Mucosa of gallbladder (tissue), 1 donor: ENCODE measurements at places on chromosomes 3 and 15. TPM values are rescaled to one million over a fixed set of nuclear protein-coding genes. Genes with fewer than 3 reads are reported as not detected.

GRCh38 chr3:101817992-101818391, 31.3 kb upstream of the NFKBIZ start:
- DNase-seq, result no peak

DNA sequence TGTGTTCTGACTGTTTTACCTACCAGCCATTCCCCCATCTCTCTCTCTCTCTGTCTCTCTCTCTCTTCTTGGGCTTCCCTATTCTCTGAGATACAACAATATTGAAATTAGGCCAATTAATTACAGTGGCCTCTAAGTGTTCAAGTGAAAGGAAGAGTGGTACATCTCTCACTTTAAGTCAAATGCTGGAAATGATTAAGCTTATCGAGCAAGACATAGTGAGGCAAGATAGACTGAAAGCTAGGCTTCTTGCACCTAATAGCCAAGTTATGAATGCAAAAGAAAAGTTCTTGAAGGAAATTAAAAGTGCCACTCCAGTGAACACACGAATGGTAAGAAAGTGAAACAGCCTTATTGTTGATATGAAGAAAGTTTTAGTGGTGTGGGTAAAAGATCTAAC, 21.3 kb downstream of the SNRK start:
- no peak for DNase-seq

DNA sequence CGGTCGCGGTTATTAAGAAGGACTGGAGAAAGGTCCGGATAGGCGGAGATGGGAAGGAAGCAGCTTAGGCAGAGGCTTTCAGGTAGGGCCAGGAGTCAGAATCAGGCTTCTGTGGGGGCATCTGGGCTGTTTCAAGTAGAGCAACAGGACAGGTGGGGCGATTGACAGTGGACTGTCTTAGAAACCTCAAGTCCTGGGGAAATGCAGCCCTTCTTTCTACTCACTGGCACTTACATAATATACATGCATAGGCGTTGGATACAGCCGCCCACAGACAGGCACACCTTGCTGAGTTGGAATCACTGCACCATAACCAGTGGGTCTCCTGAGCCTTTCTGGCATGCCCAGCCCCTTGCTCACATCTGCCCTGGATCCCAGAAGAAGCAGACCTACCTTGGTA, 730 bp downstream of the MYD88 start:
- DNase-seq, result no peak

GRCh38 chr3:56590814-56591213, 33.8 kb downstream of the CCDC66 start:
- DNase-seq, result no peak

DNA sequence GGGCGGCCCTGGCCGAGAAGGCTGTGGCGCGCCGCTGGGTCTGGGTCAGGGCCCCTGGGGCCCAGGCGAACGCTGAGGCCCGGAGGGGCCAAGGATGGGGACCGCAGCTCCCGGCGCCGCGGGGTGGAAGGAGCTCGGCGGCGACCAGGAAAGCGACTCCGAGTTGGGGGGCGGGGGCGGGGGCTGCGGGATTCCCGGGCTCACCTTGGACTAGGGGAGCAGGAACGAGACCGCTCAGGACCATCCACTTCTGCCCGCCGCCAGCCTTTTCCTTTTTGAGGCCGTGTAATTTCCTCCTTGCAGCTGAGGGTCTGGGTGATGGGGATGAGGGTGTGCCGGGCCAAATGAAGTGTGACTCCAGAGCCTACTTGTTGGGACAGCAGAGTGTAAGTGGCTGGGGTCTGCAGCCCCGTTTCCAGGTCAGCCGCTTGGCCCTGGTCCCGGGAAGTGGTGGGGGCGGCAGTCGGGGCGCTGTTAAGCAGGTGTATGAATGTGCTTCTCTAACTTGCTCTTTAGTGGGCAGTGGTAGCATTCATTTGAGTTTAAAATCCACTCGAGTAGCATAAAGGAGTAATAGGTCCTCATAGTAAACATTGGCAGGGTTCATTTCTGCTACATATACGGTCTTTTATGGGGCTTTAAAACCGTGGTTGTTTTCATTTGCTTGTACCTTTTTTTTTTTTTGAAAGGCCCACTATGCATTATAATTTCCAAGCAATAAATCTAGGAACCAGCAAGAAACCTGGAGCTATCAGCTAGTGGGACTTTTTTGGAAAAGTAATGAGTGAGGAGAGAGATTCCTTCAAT, 717 bp downstream of the PXK start:
- no peak for DNase-seq

Gene SLC9C1
- total RNA-seq, result 0.46 TPM

GRCh38 chr15:43524254-43524845, 6.9 kb downstream of the MAP1A start:
- DNase-seq, result no peak

Gene CSPG4
- 20.5 TPM for total RNA-seq
